Stimulated activated CD4-positive, alpha-beta T cell treated with anti-CD3 and anti-CD28 coated beads, Interleukin-1b, Interleukin-23, amount 100 ng/mL, for 24 hours (primary cell): ENCODE measurements at places on chromosomes 6 and 20.

GRCh38 chr6:111150577-111150976 lies 63.3 kb downstream of the SLC16A10 start:
- DNase-seq = no peak

DNA sequence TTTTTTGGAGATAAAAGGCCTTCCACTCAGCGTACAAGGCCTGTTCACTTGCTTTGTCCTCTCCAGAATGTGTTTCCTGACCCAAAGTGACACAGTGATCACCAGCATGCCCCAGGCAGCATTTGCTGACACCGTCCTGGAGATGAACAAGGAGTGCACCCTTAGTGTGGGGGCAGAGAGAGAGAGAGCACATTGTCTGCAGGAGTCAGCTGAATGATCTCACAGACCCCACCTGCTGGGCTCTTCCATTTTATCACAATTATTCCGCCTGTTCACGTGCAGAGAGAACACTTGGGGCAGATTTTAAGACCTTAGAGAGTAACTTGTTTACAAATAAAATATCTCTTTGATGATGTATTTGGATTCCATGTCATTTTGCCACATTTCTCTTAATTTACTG lies 22.4 kb upstream of the MAS1L start:
- DNase-seq = no peak

- no peak for DNase-seq
Measured at GRCh38 chr6:157708933-157709332, 114.1 kb upstream of the SNX9 start.

- DNase-seq = no peak
Measured at GRCh38 chr6:20826378-20826777, 292.1 kb downstream of the CDKAL1 start.

DNA sequence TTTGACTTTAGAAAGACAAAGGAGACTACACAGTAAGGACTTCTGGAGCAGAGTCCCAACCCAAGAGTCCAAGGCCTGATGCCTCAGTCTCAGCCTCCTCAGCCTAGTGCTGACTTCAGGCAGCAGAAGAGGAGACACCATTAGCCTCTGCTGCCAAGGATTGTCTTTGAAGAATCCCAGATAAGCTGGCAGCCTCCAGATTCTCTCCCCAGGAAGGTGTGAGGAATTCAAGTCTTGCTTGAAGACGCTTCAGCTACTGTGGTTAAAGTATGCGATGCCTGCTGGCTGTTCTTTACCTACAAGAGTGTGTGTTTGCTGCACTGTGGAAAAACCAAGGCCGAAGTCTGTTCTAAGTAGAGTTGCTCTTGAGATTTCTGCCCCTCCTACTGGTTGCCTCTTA lies 215.9 kb upstream of the TCF21 start:
- no peak for DNase-seq

- no peak for DNase-seq
Measured at GRCh38 chr20:50597406-50597969, 87.3 kb downstream of the PTPN1 start.

GRCh38 chr6:4774715-4775493 lies 1.3 kb upstream of the CDYL start:
- peak; percentile 2 for DNase-seq

GRCh38 chr6:147167576-147168461 lies 36.4 kb upstream of the STXBP5 start:
- no peak for DNase-seq

- DNase-seq = no peak
Measured at GRCh38 chr6:13523826-13524622, 36.6 kb upstream of the GFOD1 start.

GRCh38 chr6:50843842-50844241 lies 25.2 kb downstream of the TFAP2B start:
- DNase-seq = no peak

DNA sequence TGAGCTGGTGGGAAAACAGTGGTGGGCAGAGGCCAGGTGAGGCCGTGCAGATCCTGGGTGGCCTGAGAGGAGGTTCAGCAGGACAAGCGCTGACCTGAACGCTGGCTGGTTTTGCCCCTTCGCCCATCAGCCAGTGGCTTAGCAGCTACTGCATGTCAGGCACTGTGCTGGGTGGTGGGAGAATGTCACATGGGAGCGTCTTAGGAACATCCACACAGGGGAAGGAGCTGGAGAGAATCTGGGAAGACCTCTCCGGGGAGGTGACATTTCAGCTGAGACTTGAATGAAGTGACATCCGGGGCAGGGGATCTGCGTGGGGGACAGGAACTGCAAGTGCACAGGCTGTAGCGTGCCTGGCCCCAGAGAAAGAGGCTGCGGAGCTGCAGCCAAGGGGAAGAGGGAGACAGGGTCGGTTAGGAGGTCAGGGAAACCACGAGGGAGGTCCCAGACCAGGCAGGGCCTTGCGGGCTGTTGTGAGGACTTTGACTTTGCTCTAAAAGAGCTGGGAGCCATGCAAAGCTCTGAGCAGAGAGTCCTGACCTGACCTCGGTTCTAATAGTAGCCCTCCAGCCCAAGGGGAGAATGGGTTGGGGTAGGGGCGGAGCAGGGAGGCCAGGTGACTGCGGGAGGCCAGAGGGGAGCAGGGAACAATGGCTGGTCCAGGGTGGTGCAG lies 156.8 kb upstream of the PTPN1 start:
- DNase-seq = no peak

GRCh38 chr20:62156592-62157386 lies 13.2 kb downstream of the SS18L1 start:
- peak; percentile 60 for DNase-seq

DNA sequence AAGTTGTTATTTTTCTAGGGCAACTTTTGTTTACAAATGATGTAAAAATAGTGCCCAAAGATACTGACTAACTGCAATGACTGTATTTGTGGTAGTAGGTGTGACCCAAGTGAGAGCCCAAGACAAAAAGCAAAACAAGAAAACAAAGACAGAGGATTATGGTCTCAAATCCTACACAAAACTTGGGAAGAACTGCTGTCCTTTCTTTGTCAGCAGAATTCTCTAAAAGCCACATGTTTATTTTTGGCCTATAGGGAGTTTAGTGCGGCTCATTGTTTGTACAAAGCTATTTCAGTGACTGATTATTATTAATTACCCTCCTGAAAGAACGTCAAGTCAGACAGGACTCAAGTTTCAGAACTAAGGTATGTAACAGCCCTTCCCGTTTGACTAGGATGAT lies 509.2 kb upstream of the SLC35B3 start:
- no peak for DNase-seq

GRCh38 chr6:45557454-45557853 lies 179.7 kb upstream of the SUPT3H start:
- DNase-seq = no peak

DNA sequence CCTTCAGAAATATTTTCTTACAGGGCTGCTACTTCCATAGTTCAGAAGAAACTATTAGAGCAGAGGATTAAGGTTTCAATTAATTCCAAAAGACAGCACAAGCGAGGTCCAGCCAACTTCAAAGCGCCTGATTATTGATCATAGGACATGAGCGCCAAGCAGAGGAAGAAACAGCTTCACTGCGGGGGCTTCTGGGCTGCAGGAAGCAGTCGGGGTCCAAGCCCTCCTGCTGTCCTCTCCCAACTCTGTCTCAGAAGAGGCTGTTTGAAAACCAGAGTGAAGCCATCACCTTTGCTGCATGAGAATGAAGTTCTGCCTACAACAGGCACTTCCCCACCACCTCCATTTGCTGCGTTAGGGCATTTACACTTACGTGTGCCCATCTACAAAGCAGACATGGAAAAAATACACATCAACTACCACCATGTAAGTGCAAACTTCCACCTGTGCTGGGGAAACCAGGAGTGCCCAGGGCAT lies 23.9 kb downstream of the SUMO4 start:
- DNase-seq = no peak

DNA sequence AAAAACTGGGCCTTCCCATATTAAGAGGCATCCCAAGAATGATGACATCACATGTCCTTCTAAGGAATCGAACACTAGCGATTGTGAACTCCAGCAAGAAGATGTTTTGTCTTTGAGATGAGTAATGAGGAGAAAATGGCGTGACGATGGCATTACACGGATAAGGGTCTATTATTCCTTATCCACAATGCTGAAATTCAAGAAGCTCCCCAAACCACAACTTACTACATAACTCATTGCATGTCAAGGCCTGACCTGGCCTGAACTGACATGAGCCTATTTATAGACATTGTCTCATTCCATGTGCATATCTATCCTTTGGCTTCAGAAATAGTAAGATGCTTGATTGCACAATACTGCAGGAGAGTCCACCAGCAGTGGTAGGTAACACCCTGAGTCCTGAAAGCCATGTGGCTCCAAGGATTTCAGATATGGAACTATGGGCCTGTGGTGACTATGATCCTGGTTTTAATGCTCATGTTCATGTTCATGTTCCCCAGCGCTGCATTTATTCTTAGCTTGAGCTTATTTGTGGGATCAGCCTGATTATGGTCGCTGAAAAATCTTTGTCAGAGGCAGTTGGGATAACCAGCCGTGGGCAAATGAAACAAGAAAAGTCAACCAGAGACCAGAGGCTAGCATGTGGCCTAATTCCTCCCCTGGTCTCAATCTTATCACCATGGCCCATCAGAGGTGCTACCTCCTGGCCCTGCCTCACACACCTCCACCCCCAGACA lies 183.2 kb upstream of the JARID2 start:
- DNase-seq = no peak
